ENCODE measurements at places on chromosomes 13 and 19. TPM values are rescaled to one million over a fixed set of nuclear protein-coding genes. Genes with fewer than 3 reads are reported as not detected.

DNA sequence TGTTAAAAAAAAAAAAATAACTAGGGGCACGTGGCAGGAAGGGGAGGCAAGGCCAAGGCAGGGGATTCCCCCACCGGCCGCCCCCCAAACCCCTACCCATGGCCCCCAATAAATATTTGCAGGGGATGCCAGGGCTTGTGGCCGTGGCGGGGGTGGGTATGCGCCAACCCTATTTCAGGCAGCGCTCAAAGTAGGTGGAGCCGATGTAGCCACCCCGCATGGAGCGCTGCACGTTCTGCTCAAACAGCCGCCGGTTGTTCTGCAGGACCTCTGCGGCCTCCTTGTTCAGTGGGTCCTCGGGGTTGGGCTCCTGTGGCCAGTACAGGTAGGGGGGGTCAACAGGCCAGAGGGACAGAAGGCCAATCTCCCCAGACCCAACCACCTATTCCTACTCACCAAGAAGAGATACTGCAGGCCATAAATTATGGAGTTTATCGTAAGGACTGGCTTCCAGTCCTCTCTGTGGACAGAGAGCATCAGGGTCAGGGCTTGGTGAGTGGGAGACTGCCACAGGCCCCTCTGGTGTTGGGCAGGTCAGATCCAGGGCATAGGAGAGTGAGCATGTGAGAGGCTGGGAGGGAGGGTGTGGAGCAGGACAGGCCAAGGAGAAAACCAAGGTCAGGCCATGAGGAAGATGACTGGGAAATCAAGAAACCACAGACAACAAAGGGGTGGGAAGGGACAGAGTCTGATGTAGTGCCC is 1.2 kb upstream of the CHMP2A start:
- peak overlapping the region; percentile 88 for H3K4me3 ChIP-seq
- peaks cover 4% of the 10 kb centered on the region for H3K27me3 ChIP-seq
- no peak for DNase-seq
- peak overlapping the region; percentile 93 for H3K27ac ChIP-seq
- peaks cover 92% of the 10 kb centered on the region for H3K36me3 ChIP-seq

DNA sequence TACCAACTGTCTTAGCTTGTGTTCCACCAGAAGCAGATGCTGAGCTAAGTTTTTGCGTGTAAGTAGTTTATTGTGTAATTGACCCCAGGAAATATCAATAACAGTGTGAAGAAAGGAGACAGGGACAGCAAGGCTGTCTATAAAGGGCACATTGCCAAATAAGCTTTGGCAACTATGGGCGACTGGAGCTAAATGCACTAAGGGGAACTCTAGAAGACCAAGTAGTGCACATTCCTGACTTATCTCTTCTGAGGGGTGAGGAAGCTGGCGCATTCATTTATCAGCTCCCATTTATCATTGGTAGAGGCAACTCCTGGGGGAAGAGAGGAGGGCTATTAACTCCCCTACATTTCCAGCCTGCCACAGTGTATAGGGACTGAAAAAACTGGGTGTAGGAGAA is 135.0 kb downstream of the DLEU7 start:
- H3K36me3 ChIP-seq, result no peaks in the 10 kb centered on the region
- no peak overlapping the region for H3K4me3 ChIP-seq
- no peaks in the 10 kb centered on the region for H3K27me3 ChIP-seq
- H3K27ac ChIP-seq, result no peak overlapping the region
- DNase-seq, result no peak
- no peaks in the 10 kb centered on the region for H3K4me1 ChIP-seq

GPR12 gene
- not detected for total RNA-seq

RNF17 gene
- total RNA-seq, result not detected

KLK4 gene
- total RNA-seq, result not detected

OR10H1 gene
- total RNA-seq, result 4.4 TPM

GRCh38 chr19:42330241-42330711 is 4.8 kb downstream of the MEGF8 start:
- H3K27me3 ChIP-seq, result peaks cover 3% of the 10 kb centered on the region
- peaks cover 23% of the 10 kb centered on the region for H3K4me1 ChIP-seq
- no peak overlapping the region for H3K27ac ChIP-seq
- peaks cover 10% of the 10 kb centered on the region for H3K36me3 ChIP-seq
- no peak overlapping the region for H3K4me3 ChIP-seq
- no peak for DNase-seq

MCEMP1 gene
- not detected for total RNA-seq

- no peak for DNase-seq
- H3K4me1 ChIP-seq, result no peaks in the 10 kb centered on the region
- no peaks in the 10 kb centered on the region for H3K27me3 ChIP-seq
- no peaks in the 10 kb centered on the region for H3K36me3 ChIP-seq
- H3K4me3 ChIP-seq, result no peak overlapping the region
These were observed 165.4 kb upstream of the PCDH9 start for GRCh38 chr13:67395577-67395976.

RUBCNL gene
- not detected for total RNA-seq

ACTL9 gene
- total RNA-seq, result not detected

GRCh38 chr19:57088133-57088532 is 31.7 kb upstream of the USP29 start:
- H3K27me3 ChIP-seq, result no peaks in the 10 kb centered on the region
- no peak overlapping the region for H3K27ac ChIP-seq
- H3K4me1 ChIP-seq, result no peaks in the 10 kb centered on the region
- H3K4me3 ChIP-seq, result no peak overlapping the region

DNA sequence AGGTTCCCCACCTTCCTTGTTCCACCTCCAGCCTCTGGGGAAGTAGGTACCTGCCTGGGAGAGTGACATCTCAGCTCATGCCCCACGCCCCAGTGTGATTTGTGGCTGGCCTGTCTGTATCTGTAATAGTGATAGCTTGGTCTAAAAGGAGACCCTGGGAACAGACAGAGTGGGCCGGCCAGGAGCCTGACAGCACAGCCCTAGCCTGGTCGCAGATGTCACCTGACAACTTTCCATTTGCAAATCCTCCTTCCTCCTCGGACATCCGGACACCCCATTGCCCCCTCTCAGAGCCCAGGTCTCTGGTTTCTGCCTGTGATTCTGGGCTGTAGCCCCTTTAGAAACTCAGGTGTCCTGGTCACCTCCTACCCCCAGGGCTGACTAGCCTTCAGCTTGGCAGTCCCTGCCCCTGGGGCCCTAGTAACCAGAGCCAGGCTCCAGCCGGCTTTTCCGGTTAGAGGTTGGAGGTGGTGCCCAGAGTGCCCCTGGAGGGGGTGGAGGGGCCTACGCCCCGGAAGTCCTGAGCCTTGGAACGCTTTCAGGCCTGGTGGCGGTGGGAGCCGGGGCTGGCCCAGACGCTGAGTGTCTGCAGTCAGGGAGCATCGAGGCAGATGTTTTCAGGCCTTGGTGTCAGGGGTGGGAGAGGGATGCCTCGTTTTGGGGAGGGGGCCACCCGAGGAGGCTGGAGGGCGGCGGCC is 6.5 kb downstream of the LRRC8E start:
- H3K36me3 ChIP-seq, result no peaks in the 10 kb centered on the region
- H3K27ac ChIP-seq, result peak overlapping the region; percentile 54
- peak overlapping the region; percentile 21 for H3K4me3 ChIP-seq
- peak; percentile 71 for DNase-seq
- H3K4me1 ChIP-seq, result no peaks in the 10 kb centered on the region

DNA sequence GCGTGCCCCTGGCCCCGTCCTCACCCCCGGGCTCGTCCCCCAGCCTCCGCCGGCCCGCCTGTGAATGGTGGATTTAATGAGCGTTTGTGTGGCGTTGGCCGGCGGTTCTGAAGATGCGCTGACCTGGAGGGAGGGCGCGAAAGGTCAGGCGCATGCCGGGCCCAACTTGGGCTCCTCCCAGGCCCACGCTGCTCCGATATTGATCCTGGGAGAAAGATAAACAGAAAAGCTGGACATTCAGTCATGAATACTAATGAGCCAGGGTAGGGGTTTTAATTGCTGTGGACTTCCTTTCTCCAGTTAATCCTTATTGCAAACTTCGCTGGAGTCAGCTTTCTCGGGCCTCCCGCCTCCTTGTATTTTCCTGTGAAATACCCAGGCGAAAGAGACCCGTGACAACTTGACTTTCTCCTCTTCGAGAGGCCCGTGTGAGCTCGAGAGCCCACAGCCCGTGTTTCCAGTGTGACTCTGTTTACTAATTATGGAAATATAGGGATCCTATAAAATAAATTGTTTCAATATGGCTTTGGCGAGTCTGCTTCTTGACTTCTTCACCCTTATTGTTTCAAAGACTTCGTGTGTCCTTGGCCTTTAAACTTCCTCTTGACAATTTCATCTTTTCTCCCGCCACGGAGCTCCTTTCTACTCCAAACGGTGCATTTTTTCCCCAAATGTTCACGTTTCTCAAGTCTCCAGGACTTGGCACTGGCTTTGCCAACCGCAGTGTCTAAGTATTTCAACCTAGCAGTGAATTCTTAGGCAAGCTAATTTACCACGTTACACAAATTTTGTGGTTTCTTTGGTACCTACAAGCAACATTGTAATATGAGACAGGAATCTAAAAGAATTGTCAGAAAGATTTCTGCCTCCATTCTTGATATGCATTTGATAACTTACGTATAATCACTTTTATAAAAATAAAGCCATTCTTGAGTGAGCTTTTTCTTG is 10.5 kb downstream of the ZIC2 start:
- peaks cover 7% of the 10 kb centered on the region for H3K4me1 ChIP-seq
- H3K4me3 ChIP-seq, result no peak overlapping the region
- DNase-seq, result no peak
- H3K27ac ChIP-seq, result no peak overlapping the region
- no peaks in the 10 kb centered on the region for H3K27me3 ChIP-seq

GRCh38 chr19:15091918-15092753 is 10.1 kb downstream of the OR1I1 start:
- H3K4me1 ChIP-seq, result no peaks in the 10 kb centered on the region
- H3K27me3 ChIP-seq, result peaks cover 23% of the 10 kb centered on the region
- H3K27ac ChIP-seq, result no peak overlapping the region
- no peaks in the 10 kb centered on the region for H3K36me3 ChIP-seq
- peak; percentile 45 for DNase-seq
- no peak overlapping the region for H3K4me3 ChIP-seq

DNA sequence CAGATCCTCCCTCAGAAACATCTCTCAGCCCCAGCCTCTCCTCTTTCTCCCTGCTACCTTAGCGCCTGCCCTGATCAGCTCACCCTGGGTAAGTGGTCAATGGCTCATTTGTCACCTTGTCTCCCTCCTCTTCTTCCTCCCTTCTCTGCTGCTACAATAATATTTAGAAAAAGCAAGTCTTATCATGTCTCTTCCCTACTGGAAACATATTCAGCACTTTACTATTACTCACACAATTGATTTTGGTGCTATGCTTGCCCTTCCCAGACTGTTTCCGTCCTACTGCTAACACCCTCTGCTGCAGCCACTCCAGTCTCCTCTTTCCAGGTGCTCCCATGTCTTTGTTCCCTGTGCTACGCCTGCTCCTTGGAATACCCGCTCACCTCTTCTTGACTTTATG is 35.8 kb downstream of the ESD start:
- no peak for DNase-seq
- no peaks in the 10 kb centered on the region for H3K36me3 ChIP-seq
- peaks cover 10% of the 10 kb centered on the region for H3K4me1 ChIP-seq
- H3K27me3 ChIP-seq, result no peaks in the 10 kb centered on the region
- H3K4me3 ChIP-seq, result no peak overlapping the region

DNA sequence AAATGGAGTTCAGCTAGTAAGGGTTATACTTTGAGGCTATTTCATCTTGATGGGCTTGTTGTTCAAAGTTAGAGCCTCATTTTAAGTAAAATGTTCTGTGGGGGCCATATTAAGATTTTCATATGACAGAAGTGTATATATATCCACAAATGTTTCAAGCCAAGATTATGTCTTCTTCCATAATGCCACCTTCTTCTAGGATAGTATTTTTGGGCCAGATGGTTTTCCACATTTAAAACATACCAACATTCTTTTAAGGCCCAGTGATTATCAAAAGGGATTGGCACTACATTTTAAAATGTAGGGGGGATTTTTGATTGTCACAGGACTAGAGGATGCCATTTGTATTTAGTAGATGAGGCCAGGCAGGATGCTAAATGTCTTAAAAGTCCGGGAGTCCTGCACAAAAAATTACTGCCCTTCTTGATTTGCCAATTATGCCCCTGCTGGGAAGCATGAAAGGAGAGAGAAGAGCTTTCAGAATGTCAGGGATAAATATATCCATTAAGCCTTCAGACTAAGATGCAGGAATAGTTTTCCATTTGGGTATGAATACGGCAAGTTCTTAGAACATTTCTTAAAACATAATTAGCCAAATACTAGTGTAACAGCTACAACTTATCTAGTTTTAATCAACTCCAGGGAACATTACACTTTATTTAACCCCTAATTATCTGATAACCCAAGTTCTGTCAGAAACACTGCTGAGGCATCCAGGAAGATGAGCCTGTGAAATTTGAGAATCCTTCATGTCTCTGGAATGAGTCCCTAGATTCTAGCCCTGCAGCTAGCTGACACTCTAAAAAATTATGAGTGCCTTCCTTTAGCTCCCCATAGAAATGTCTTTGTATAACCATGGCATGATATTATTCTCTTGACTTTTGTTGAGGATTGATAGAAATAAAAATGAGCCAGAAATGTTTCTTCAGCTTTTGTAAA is 34.0 kb downstream of the ITM2B start:
- DNase-seq, result no peak
- no peaks in the 10 kb centered on the region for H3K27me3 ChIP-seq
- H3K4me3 ChIP-seq, result no peak overlapping the region
- H3K27ac ChIP-seq, result no peak overlapping the region

ZNF534 gene
- not detected for total RNA-seq

GRCh38 chr13:51858433-51859247 is 3.1 kb upstream of the CCDC70 start:
- no peak overlapping the region for H3K4me3 ChIP-seq
- H3K36me3 ChIP-seq, result no peaks in the 10 kb centered on the region
- H3K27ac ChIP-seq, result no peak overlapping the region
- H3K4me1 ChIP-seq, result peaks cover 35% of the 10 kb centered on the region
- no peak for DNase-seq
- H3K27me3 ChIP-seq, result peaks cover 19% of the 10 kb centered on the region

- DNase-seq, result no peak
- peaks cover 45% of the 10 kb centered on the region for H3K27me3 ChIP-seq
- no peak overlapping the region for H3K27ac ChIP-seq
- no peak overlapping the region for H3K4me3 ChIP-seq
- no peaks in the 10 kb centered on the region for H3K36me3 ChIP-seq
These were observed 11.1 kb downstream of the CKM start for GRCh38 chr19:45311621-45312020.

Data from Calu3 (cell line).